Anterior cingulate cortex (tissue), 58 donors: ENCODE measurements at places on chromosomes 7 and 10.

GRCh38 chr7:117666031-117666430 lies 186.2 kb downstream of the CFTR start:
- no peak for DNase-seq

GRCh38 chr7:31186202-31186601 lies 134.1 kb downstream of the ADCYAP1R1 start:
- no peak for DNase-seq

GRCh38 chr10:71007516-71007915 lies 119.2 kb upstream of the PCBD1 start:
- no peak for DNase-seq

DNA sequence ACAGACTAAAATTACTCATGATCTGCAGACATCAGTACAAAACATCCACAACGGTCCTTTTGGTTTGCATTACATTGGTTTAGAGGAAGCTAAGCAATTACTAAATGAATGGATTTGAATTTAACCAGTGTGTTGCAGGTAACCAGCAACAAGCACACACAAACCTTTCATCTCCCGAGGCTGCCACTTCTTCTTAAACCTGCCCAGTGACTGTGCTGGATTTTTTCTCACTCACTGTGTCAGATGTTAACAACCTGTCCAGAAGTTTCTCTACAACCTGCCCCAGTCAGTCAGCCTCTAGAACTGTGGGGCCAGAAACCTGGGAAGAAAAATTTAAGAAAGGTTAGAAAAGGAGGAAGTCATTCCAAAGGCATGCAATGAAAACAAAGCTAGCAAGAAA lies 2.4 kb upstream of the MEOX2 start:
- no peak for DNase-seq

GRCh38 chr10:22475651-22476600 lies 130.6 kb downstream of the SPAG6 start:
- no peak for DNase-seq

DNA sequence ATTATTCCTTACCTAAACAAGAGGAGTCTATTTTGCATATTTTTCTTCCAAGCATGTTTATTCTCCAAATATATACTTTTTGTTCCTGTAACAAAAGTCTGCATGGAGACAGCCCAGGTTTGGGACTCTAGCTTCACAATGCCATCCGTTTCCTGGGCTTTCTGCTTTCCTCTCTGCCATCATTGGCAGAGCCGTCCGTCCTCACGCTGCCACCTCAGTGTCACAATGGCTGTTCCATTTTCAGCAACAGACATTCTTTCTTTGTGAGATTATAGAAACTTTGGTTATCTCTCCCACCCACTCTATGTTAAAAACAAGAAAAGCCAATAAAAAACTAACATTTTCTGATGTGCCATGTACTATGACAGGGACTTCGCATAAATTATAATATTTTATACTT lies 825.2 kb downstream of the REEP3 start:
- DNase-seq: no peak
